ENCODE measurements at places on chromosomes 16 and 17. TPM values are rescaled to one million over a fixed set of nuclear protein-coding genes. Genes with fewer than 3 reads are reported as not detected.

DNA sequence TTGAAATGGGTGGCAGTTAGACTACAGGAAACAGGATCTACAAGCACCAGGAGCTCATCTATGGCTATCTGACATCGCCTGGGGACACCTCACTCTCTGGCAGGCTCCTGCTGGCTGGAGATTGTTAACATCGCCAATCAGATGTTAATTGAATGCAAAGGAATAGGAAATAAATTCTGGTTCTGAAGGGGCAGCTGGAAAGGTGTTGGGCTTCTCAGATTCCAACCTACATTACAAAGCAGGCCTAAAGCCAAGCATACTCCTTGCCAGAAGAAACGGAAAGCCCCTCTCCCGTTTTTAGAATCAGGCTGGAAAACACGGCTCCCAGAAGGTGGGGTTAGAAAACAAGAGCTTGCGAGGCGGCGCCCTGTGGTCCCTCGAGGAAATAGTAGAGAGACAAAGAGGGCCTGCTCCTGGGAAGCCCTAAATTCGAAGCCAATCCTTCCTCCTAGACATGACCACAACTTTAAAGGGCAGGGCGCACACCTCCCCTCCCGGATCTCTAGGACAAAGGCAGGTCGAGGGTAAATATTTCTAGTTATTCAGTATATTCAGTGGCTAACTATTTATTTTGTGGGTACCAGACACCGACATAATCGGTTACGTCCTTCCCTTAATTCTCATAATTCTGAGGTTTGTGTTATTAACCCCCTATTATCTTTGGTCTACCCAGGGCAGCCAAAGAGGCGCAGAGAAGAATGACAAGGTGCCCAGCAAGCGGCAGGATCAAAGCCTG, 763 bp upstream of the TOM1L1 start:
- DNase-seq, result no peak

The ZNF646 gene
- total RNA-seq, result 15.8 TPM

- no peak for DNase-seq
Observed at GRCh38 chr17:39143552-39144093, 7.8 kb downstream of the PLXDC1 start.

GRCh38 chr17:6753006-6753445, 2.8 kb upstream of the XAF1 start:
- DNase-seq, result peak; percentile 84

DNA sequence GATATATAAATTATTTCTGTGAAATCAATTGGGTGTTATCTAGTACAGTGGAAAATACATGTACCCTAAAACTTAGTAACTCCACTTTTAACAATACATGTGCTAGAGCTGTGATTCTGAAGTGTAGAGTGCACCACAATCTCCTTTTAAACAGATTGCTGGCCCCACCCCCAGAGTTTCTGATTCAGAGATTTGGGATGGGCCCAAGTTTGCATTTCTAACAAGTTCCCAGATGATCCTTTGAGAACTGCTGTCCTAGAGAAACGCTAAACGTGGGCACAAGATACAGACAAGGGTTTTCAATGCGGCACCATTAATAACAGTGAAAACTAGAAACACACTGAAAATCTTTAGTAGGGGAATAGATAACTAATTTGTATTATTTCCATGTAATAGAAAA, 49.2 kb downstream of the NXPH3 start:
- DNase-seq, result peak; percentile 40

- no peak for DNase-seq
Observed at GRCh38 chr17:16909472-16910246, 62.3 kb downstream of the TNFRSF13B start.

The KRT24 gene
- not detected for total RNA-seq

- no peak for DNase-seq
Observed at GRCh38 chr16:81585785-81586184, 141.2 kb downstream of the CMIP start.

- no peak for DNase-seq
Observed at GRCh38 chr17:2690165-2691068, 21.1 kb downstream of the CLUH start.

DNA sequence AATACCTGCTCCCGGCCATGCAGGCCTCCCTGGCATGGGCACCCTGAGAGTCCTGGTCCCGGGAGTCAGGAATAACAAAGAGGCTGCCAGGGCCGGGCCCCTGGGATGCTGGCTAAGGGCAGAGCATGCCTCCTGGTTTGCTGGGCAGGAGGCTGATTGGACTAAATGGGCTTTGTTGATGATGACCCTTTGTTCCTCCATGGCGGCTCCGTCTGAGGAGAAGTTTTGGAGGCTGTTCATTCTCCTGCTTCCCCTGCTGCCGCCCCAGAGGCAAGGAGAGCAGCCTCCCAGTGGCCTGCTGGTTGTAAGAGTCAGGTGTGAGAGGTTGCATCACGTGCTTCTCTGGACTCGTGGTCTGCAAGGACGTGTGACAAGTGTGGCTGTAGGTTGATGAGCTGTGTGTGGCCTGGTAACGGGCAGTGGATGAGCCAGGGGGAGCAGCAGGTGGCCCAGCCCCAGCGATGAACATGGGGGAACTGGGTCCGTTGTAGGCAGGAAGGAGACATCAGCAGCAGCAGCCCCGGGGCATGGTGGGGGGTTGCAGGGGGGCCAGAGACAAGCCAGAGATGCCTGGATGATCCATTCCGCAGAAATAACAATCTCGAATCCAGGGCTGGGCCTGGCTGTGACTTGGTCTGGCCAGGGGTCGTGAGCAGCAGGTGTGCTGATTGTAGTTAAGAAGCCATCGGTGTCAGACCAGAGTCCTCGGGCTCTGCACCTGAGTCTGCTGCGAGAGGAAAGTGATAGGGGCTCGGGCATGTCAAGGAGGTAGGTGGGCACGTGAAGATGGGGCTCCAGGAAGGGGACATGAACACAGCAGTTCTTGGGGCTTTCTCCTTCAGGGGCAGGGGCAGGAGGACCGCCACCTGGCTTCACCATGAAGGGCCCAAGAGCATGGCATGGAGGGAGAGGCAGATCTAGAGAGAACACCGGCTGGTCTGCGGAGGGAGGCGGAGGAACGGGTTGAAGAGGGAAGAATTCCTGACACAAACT, 101.4 kb downstream of the TNFRSF13B start:
- no peak for DNase-seq

DNA sequence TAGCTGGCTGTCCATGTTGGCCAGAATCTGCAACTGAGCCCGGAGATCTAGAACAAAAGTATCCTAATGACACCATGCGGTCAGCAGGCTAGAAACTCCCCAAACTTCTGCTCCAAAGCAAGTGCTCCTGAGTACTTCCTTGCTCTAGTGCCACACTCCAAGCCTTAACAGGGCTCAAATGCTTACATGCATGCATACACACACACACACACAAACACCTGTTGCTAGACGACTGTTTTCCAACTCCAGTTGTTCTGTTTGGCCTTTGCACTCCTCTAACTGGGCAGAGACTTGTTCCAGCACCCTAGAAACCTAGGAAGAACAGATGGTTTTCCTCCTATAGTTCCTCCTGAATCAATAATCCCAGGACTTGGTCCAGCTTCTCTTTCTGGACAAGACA, 7.7 kb upstream of the ALDOC start:
- DNase-seq, result no peak

The GP1BA gene
- total RNA-seq, result not detected

DNA sequence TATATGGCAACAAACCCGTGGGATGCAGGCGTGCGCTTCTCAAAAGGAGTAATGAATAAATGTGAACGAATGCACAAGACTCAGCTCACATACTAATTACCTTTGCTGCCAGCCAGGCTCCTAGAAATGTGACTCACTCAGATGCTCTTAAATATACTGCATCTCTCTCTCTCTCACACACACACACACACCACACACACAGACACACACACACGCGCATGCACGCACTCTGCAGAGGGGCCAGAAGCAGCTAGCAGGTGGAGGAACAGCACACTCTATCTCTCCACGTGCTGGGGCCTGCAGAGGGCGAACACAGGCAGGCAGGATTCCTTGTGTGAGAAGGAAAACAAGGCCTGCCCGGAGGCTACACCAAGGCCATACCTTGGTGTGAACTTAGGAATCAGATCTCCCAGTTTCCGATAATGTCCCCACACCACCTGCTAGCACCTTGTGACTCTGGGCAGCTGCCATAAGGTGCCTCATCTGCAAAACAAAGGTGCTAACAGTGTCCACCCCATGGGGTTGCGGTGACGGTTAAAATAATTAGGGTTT, 5.3 kb downstream of the GPRC5B start:
- no peak for DNase-seq

DNA sequence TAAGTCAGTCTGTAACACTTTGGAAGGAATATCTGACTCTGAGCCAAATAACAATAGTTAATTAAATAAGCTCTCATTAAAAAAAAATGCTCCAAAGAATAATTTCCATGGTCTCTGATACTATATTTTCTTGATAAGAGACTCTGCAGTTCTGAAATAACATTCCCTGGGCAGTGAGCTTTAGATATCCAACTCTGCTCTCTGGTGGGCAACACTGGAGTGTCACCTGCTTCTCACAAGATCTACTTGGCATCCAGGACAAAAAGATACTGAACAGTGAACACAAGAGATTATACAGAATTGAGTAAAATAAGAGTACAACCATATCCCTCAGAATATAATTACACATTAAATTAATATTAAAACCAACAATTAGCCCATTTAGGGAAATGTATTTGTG, 13.7 kb downstream of the BLMH start:
- peak; percentile 46 for DNase-seq

- no peak for DNase-seq
Observed at GRCh38 chr17:7328009-7328408, 1.1 kb downstream of the NEURL4 start.

The SMURF2 gene
- total RNA-seq, result 188 TPM

The GRIN2A gene
- total RNA-seq, result under 0.01 TPM

The ASPHD1 gene
- total RNA-seq, result 7.8 TPM

The C17orf100 gene
- 0.43 TPM for total RNA-seq

- no peak for DNase-seq
Observed at GRCh38 chr17:41959030-41959335, 7.6 kb upstream of the CNP start.

The RSKR gene
- 5.6 TPM for total RNA-seq

DNA sequence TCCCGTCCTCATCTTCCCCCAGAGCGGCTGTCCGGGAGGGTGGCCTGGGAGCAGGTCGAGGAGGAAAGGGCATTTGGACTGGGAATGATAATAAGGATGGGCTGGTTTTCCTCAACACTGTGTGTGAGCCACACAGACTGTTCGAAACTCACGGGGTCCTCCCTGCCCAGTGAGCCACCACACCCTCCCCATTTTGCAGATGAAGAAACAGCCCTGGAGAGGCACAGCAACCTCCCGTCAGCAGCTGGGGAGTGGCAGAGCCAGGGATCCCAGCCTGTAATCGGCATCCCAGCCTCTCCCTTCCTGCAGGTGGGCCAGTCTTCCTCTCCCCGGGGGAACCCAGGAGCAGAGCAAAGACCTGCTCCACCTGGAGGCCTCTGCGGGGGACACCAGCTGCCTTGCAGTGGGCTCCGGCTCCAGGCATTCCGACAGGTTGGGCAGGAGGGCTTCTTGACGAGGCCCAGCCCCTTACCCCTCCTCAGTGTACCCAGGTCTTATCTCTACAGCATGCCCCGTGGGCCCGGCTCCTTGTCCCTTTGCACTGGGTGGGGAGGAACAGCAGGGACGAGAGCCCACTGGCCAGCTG, 23.8 kb downstream of the ENGASE start:
- no peak for DNase-seq

- DNase-seq, result no peak
Observed at GRCh38 chr17:82113422-82113821, 15.4 kb upstream of the FASN start.

DNA sequence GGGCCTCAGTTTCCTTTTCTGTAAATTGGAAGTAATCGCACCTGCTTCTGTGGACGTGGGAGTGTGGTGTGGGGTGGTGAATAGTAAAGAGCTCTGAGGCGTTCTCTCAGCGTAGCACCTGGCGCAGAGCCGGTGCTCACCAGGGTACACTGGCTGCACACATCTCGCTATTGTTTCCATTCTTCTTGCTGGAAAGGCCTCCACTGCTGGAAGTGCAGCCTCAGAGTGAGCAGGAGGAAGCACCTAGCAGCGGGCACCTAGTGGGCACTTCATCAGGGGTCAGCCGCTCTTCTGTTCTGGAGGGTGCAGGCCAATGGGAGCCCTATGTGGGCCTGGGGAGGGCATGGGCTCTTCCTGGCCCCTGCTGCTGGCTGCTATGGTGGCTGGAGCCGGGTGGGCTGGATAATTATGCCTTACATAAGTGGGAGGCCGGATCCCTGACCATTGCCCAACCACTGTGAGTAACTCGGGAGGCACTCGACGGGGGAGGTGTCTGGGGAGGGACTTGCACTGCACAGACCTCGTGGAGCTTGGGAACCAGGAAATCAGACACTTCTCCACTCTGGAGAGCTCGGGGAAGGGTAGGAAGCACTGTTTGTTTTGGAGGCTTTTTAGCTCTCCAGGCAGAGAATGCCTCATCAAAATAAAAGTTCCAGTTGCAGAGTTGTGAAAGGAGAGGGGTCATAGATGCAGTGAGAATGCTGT, 1.7 kb downstream of the MAP2K3 start:
- peak; percentile 99 for DNase-seq

- DNase-seq, result peak; percentile 73
Observed at GRCh38 chr17:15263206-15263579, 1.9 kb downstream of the PMP22 start.

DNA sequence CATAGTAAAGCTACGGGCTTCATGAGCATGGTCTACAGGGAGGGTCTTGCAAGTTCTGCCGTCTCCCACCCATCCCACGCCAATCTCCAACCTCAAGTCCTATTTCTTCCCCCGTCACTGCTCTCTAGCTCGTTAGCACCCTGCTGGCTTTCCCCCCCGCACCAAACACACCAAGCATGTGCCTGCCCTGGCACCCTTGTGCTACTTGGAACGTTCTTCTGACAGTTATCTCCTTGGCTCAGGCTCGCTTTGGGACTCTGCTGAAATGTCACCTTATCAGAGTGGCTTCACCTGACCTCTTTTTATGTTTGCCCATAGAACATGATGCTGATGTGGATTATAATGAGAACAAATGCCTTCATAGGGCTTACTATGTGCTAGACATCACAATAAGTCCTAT, 21.9 kb downstream of the GLYR1 start:
- DNase-seq, result no peak

DNA sequence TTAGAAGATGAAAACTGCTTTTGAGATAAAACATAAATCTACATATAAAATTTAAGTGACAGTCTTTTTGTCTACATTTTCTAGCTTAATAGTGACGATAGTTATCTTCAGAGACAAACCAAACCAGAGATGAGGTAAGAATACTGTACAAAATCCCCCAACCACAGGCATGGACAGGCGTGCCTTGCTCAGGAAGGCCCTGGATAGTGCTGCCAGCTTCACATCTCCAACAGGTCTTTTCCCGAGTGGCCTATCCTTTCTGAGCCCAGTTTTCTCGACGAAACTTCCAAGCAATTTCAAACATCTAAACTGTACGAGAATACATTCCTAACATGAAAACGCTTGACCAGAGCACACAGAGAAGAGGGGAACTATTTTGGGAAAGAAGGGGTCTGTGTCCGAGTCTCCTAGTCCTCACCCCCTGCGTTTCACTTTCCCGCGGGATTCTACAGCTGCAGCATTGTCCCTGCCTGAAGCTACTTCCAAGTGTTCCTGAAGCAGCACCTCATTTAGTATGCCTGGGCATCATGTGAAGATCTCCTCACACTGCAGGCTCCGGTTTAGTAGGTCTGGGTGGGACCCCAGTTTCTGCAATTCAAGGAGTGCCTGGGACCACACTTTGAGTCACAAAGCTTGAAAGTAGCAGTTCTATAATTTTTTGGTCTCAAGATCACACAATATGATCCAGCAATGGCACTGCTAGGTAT, 37.8 kb downstream of the GNA13 start:
- DNase-seq, result peak; percentile 70
